ENCODE measurements at places on chromosomes 7 and 10. TPM values are rescaled to one million over a fixed set of nuclear protein-coding genes. Genes with fewer than 3 reads are reported as not detected.

DNA sequence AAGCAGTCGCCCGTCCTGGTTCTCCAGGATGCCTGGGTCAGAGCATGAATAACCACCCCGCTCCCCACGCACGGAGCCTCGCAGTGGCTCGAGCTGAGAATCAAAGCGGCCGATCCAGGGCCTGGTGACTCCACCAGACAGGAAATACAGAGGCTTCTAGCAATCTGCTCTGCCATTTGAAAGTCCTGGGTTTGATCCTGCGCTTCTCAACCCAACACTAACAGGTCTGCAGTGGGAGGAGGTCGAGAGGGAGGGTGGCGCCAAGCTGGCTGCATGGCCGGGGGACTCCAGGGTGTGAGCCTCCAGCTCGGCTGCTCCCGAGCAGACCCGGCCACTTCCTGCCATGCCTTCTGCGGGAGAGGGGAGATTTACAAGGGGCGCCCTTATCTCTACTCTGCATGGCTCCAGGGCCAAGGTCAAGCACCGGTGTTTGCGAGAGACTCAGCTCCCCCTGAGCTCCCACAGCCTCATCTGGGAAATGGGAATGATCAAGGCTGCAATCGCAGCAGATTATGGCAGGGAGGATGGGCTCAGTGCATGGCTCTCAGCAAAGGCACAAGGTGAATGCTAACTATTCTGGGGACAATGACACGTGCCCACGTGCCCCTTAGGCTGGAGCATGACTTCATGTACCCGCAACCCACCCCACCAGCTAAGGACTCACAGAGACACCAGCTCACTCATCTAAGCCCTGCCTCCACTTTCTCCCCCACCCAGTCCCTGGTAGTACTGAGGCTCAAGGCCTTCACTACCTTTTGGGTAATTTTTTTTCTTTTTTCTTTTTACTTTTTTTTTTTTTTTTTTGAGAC is 73.9 kb upstream of the TNRC18 start:
- no peak for DNase-seq
- H3K27ac ChIP-seq: no peak overlapping the region
- peaks cover 10% of the 10 kb centered on the region for H3K4me1 ChIP-seq
- H3K27me3 ChIP-seq: no peaks in the 10 kb centered on the region
- peaks cover 14% of the 10 kb centered on the region for H3K36me3 ChIP-seq

DNA sequence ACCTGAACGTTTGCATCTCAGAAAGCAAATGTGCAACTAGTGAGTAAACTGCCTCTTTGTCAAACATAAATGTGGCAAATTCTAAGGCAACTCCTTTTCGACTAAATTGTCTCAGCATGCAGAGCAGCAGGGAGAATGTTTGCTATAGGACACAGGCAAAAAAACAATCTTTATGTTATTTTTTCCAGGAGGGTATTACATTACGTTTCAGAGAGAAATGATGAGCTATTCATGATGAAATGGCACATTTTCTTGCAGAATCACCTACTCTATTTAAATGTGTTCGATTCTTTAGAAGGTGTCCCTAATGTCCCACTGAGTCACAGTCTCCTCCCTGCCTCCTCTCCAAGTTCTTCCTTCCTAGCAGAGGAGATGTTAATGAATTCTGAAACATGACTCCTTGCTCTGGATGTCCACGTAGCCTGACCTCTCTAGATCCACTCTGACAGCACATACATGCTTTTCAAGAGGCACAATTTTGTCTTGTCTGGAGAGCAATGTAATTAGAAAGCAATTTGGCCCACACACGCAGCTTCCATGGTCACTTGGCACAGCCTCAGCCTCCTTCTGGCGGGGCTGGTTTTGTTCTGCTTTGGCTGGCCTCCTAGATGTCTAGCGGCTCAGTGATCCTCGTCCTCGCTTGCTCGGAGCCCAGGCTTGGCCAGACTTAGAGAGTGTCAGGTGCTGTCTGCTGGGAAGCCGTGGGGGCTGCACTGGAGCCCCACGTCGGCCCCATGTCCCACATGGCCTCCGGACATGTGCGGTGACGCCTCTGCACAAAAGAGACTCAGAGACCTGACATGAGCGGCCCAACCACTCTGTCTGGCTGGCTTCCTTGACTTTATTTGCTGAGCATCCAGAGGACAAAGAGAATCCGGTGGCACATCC is 125.7 kb upstream of the ZNF438 start:
- no peak overlapping the region for H3K4me3 ChIP-seq
- no peak overlapping the region for H3K27ac ChIP-seq
- DNase-seq: no peak
- H3K27me3 ChIP-seq: peaks cover 4% of the 10 kb centered on the region
- H3K36me3 ChIP-seq: no peaks in the 10 kb centered on the region

GRCh38 chr7:32892521-32893206 is 1.1 kb upstream of the KBTBD2 start:
- H3K27ac ChIP-seq: peak overlapping the region; percentile 99
- no peaks in the 10 kb centered on the region for H3K36me3 ChIP-seq
- DNase-seq: peak; percentile 20
- H3K4me3 ChIP-seq: peak overlapping the region; percentile 85
- no peaks in the 10 kb centered on the region for H3K27me3 ChIP-seq

- peaks cover 16% of the 10 kb centered on the region for H3K4me1 ChIP-seq
- H3K4me3 ChIP-seq: no peak overlapping the region
- no peak for DNase-seq
- H3K27ac ChIP-seq: no peak overlapping the region
Observed at GRCh38 chr10:73732931-73733623, 11.1 kb upstream of the SEC24C start.

DNA sequence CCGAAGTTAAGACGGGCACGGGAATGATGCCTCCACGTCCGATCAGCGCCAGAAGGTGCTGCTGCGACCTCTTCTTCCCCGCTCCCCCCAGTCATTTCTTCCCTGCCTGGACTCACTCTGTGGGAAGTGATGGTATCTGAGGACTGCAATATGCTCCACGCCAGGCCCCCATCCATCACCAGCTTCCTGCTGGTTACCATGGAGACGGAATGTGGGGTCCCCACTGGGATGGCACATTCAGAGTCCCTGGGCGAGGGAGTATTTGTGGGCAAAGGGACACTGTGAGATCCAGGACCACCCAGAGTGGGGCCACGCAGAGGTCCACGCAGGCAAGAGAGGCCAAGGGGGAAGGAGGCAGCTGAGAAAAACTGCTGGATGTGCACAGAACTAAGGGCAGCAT is 39.7 kb downstream of the CARD11 start:
- DNase-seq: no peak
- peaks cover 32% of the 10 kb centered on the region for H3K36me3 ChIP-seq
- no peak overlapping the region for H3K4me3 ChIP-seq
- no peak overlapping the region for H3K27ac ChIP-seq
- no peaks in the 10 kb centered on the region for H3K27me3 ChIP-seq
- peaks cover 2% of the 10 kb centered on the region for H3K4me1 ChIP-seq

DNA sequence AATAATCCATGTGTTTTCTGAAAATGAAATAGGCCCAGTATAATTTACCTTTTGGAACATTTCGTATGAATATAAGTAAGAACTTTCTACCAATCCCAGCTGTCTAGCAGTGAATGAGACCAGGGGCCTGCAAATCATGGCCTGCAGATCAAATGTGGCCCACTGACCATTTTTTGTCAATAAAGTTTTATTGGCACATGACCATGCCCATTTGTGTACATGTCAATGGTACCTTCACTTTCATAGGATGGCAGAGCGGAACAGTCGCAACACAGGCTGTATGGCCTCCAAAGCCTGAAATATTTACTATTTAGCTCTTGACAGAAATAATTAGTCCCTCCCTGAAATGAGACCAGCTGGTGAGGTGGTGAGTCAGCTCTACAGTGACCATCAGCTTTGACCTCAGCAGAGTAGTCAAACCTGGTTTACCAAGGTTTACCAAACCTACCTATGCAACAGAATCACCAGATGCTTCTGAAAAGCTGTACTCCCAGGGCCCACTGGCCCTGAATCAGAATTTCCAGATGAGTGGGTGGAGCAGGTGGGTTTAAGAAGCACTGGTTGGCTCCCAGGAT is 13.8 kb upstream of the C10orf90 start:
- H3K4me3 ChIP-seq: no peak overlapping the region
- no peak overlapping the region for H3K27ac ChIP-seq
- no peaks in the 10 kb centered on the region for H3K4me1 ChIP-seq
- no peaks in the 10 kb centered on the region for H3K36me3 ChIP-seq

Gene PNLIPRP3
- total RNA-seq: not detected

Gene SLC18A3
- not detected for total RNA-seq

Gene PLCE1
- not detected for total RNA-seq

Gene TRIM50
- not detected for total RNA-seq

All from CD4-positive, CD25-positive, alpha-beta regulatory T cell (primary cell).